ENCODE measurements at places on chromosomes 4 and X.

DNA sequence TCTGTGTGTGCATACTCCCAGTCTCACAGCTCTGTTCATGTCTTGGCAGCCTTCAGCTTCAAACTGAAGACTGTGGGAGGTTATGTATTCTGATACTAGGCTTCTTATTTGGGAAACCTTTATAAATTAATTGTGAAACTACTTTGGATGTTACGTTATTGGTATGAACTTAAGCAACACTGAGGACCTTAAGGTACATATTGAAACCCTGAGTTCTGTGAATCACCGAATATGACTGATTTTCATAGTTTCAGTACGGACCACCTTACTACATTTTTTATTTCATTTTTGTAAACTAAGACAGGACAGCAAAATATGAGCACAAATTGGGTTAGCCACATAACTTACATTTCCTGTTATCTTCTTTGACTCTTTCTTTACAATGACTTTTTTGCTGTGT lies 498.4 kb downstream of the PDGFC start:
- no peak for DNase-seq

- no peak for DNase-seq
These were observed 38.6 kb upstream of the CEP135 start for GRCh38 chr4:55910140-55910539.

GRCh38 chrX:2647627-2648026 lies 43.5 kb upstream of the CD99 start:
- DNase-seq = no peak

- no peak for DNase-seq
These were observed 49.3 kb downstream of the PAQR3 start for GRCh38 chr4:78889955-78890354.

GRCh38 chr4:55868581-55869090 lies 15.2 kb downstream of the EXOC1 start:
- DNase-seq = no peak

DNA sequence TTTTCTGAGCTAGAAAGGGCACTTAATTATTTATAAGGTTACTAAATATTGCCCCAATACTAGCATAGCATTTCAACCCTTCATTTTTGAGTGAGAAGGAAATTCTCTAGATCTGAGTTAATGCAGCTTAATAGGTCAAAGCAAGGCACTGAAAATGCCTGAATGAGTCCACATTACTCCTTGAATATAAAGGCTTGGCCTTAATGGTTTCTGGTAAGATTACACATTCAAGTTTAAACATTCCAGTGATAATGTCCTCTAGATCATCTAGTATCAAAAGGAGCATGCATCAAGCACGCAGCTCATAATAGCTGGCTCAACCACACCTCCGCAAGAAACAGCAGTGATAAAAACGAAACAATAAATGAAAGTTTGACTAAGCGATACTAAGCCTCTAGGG lies 87.5 kb downstream of the SPANXN3 start:
- DNase-seq = no peak

GRCh38 chrX:14027036-14027435 lies 2.7 kb downstream of the GEMIN8 start:
- DNase-seq = peak; percentile 15

DNA sequence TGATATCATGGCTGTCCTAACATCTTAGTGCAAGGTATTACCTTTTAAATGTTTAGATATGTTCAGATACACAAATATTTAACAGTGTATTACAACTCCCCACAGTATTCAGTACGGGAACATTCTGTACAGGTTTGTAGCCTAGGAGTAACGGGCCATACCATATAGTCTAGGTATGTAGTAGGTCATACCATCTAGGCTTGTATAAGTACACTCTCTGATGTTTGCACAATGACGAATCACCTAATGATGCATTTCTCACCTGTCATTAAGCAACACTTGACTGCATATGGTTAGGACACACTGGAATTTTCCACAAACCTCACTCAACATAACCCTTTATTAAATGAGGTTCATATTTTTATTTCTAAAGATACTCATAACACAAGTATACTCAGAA lies 67.7 kb downstream of the THOC2 start:
- no peak for DNase-seq

DNA sequence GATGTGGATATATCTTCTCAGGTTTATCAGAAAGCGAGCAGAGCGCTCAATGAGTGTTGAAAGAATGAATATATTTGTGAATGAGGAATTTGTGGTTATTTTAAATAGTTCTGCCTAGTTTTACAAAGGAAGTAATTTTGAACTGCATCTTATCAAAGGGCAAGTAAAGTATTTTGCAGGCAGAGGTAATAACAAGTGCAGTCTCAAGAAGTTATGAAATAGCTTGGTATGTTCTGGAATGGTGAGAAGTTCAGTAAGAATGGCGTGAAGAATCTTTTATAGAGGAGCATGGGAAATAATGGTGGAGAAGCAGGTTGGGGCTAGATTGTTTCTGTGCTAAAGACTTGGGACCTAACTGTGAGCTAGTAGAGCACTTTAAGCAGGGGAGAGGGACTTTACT lies 10.9 kb downstream of the TMA16 start:
- no peak for DNase-seq

DNA sequence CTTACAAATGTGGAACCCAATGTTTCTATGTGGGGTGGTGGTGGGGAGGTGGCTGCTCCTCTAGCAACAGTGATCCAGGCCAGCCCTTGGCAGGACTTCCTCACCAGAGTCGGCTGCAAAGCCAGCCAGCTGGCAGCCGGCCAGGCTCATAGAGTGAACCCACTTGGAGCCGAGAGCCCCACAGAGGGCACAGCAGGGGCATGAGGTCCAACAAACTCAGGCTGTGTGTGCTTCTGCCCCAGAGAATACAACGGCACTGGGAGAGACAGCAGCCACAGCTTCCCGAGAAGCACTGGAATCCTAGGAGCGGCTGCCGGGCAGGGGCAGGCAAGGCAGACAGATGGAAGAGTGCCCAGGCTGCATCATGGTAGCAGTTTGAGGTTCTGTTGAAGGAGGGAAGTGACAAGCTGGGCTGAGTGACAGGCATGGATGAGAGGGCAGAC lies 23.5 kb upstream of the SOWAHD start:
- no peak for DNase-seq

DNA sequence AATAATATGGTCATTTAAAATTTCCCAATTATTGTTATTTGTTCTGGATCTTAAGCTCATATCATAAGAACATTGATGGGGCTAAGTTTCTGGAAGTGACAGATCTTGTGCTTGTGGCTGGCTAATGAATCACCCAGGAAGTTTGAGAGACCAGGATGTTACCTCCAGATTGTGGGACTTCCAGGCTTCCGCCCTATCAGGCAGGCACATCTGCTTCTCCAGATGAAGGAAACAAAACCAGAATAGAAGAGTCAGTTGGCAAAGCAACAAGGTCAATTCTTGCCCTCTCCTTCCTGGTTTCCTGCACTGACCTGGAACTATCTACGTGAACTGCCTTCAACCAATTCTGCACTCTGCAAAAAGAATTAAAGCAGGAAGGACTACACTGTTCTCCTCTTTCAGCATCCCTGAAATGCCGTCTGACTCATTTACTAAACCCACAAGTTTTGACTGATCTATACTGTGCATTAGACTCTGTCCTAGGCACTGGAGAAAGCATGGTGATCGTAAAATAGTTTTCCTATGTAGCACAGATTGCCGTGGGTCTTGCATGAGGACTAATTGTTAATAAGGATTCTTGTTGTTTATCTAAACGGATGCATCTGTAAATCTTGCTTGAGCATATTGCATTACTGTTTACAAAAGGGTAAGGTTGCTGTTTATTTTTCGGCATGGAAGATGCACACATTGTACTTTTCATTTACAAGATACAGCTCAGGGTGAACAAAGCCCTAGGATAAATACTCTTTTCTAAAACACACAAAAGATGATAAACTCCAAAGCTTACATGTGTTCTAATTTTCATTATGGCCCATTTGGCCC lies 74.6 kb downstream of the AMELX start:
- DNase-seq = no peak

DNA sequence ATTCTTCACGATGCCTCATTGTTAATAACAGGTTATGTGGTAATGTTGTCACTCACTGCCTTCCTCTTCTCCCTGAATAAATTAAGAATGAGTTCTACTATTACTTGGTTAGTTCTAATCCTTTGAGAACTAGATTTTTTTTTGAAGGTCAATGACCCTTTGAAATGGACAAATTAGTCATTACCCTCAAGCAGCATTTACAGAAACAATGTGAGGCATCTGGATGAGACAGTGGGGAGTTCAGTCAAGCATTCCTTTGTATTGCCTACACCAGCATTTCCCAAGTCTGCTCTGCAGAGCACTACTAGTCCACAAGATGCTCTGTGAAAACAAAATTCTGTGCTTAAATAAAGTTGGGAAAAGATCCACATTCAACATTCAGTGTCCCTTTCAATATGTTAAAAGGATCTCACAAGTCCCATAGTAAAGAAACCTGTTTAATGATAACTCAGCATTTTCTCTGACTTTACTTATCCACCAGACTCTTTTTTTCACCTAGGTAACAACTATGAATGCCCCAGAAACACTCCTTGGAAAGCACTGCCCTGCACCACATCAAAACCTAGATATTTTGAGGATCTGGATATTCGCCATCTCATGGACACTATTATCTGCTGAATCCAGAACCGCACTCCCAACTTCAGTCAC lies 60.6 kb downstream of the CHRDL1 start:
- DNase-seq = no peak

DNA sequence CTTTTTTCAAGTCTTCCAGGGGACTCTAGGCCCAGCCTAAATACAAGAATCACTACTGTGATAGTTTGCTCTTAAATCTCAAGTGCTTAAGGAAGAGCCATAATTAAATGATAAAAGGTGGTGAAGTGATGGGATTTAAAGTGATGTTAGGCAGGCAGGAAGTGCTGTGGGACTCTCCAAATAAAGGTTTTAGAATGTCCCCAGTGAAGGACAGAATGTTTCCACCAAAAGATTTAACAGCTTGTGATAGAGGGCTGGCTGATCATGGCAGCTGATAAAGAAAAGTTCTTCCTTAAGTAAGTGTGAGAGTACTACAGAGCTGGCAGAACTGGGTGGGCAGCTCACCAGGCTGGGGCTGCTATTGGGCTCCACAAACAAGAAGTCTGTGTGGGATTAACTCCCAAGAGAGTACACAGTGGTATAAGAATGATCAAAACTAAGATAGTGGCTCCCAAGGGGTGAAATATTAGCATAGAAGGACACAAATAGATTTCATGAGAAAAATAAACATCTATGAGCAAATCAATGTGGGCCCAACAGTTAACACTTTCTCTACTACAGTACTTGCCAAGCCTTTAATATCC lies 637.2 kb upstream of the CPEB2 start:
- no peak for DNase-seq

DNA sequence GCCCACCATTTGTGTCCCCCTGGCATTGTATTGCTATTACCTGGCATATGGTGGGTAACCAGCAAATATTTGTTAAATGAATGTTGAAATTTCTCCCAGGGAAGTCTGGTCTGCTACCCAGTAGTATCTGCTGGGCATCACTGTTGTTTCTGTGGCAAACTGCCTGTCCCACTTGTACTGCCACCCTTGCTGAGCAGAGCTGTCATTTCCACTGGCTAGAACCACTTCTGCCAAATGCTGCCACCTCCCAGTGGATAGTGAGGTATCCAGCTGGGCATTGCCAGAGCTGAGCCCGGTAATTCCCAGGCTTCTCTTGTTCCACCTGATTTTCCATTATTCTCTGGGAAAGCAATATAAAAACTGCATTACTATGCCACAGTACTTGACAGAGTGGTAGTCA lies 186.7 kb upstream of the NOCT start:
- no peak for DNase-seq

DNA sequence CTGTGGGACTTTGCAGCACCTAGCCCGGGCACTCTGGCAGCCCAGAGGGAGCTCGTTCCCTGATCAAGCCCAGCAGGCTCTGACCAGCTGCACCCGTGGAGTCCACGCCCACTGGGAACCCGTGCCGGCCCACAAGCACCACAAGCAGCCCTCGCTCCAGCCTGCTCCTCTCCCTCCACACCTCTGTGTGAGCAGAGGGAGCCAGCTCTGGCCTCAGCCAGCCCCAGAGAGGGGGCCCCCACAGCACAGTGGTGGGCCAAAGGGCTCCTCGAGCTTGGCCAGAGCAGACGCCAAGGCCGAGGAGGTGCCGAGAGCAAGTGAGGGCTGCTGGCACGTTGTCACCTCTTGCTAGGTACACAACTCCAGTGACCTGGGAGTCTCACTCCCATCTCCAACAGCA lies 5.1 kb upstream of the UGT2A1 start:
- DNase-seq = no peak

- DNase-seq = no peak
These were observed 351.0 kb upstream of the SPANXN1 start for GRCh38 chrX:144896323-144896722.

GRCh38 chr4:152434011-152434410 lies 101.9 kb downstream of the FBXW7 start:
- DNase-seq = no peak

Data from cerebellar nuclear complex (tissue), 1 donor.